ENCODE measurements at places on chromosomes 13 and 19.

DNA sequence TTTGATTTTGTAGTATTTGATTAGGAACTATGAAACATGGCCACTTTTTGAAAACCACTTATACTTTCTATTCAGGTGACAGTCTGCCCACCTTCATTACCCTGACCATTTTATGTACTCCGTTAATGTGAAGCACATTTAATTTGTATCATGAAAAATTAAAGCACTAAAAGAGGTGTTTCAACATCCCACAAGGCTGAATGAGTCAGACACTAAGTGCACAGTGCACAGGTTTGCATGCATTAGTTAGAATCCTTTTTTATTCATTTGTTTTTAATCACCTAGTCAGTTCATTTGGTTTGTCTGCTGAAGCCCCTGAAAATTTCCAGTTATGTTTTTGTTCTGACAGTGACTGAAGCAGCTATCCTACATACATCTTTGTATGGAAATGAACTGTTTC lies 271.0 kb downstream of the SLITRK5 start:
- no peak for DNase-seq

DNA sequence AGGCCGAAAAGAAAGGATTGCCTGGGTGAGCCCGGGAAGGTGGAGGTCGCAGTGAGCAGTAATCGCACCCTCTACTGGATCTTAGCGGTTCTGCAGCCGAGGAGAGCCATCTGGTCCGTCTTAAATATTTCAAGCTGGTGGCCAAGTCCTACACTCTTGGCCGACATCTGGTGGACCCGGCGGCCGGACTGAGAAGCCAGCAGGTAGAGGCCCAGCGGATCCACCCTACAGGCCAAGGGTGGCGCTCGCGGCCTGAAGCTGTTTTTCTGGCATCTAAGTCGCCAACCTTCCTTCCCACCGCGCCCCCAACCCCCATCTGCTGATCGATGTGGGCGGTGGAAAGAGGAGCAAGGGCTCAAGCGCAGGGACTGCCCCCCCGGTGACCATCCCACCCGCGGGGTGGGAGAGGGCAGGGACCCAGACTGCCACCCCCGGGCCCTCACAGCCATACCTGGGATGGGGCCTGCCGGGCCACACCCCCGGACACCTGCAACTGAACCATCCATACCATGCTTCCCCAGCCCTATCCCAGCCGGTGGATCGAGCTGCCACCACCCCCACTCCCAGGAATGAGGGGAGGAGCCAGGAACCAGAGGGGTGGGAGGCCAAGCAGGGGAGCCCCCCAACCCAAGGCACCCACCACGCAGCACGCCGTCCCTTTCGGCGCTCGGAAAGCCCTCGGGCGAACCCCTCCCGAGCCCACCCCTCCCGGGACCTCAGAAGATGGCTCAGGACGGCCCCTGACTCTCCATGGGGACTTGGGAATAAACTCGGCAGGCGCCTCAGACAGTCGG lies 46.3 kb upstream of the ZNF730 start:
- no peak for DNase-seq

DNA sequence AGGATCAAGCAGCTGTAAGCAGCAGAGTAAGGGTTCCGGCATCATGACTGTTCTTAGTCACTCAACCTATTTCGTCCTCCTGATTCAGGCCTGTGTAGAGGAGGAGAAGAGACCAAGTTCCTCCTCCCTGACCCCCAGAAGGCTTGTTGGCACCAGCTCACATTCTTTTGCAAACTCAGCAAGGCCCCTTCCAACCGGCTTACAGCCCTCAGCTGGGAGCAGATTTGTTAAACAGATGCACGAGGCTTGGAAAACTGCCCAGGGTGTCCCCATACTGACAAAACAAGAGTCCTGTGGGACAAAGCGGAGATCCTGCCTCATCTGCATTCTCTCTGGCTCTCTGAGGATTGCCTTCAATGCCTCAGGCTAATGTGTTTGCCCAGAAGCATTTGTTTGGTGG lies 113.2 kb upstream of the SOX21 start:
- DNase-seq, result no peak

GRCh38 chr19:46821512-46822409 lies 28.9 kb downstream of the AP2S1 start:
- DNase-seq, result no peak

- DNase-seq, result no peak
These were observed 198.2 kb downstream of the DNAJC15 start for GRCh38 chr13:43221611-43222010.

DNA sequence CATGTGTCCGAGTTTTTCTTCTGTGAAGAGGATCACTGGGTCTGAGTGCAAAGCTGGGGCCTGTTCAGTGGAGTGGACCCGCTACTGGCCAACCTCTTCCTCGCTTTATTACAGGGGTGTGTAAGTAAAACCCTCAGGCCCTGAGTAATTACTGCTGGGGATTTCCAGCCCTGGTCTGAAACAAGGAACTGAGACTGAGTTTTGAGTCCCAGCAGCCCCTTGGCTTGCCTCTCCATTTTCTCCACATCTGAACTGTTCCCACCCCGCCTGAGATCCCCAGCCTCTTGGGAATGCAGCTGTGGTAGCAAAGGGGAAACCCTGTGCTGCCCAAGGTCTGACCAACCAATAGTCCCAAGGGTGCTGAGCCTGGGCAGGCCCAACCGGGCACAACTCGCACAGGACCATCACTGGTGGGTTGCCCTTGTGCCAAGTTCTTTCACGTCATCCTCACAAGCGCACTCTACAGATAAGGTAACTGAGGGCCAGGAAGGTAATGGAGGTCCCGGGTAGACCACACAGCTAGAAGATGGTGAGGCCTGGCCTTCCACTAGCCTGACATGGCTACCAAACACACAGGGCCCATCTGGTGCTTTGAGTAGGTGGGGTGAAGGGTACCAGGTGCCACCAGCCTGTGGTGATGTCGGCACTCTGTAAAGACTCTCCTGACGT lies 13.7 kb upstream of the SLC35E1 start:
- DNase-seq, result no peak

- no peak for DNase-seq
These were observed 26.9 kb downstream of the ZNF846 start for GRCh38 chr19:9741476-9742171.

GRCh38 chr13:89749888-89750287 lies 1597.6 kb upstream of the MIR17HG start:
- DNase-seq, result no peak

DNA sequence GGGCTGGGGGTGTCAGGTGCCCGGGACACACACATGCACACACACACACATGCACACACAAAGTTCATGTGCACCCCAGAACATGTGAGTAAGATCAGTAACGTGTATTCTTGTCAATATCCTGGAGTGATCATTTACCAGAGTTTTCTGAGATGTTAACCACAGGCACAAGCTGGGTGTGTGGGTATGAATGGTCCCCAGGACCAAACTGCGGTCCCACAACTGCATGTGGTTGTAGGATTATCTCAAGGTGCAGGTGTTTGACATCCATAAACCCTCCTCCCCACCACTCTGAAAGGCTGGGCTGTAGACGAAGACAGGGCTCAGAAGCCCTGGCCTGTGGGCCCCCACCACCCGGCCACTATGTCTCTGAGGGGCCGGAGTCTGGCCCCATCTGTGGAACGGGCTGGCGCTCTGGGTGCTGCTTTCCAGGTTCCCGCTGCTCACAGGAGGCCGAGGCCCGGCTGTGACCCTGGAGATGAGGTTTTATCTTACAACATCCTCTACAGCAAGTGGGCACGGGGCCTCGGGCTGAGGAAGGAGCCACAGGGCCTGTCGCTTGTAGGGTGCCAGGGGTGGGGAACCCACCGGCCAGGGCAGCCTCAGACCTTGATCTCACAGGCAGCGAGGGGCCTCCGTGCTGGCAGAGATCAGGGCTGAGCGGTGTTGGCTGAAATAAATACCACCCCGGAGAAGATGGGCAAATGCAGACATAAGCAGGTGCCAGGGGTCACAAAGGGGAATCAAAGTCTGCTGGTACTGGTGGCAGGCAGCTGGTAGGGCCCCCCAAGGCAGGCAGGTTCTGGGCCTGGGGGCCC lies 4.3 kb downstream of the F2RL3 start:
- DNase-seq, result no peak

GRCh38 chr13:66424422-66424821 lies 805.7 kb downstream of the PCDH9 start:
- no peak for DNase-seq

- no peak for DNase-seq
These were observed 69.5 kb downstream of the PTPRS start for GRCh38 chr19:5271145-5271544.

DNA sequence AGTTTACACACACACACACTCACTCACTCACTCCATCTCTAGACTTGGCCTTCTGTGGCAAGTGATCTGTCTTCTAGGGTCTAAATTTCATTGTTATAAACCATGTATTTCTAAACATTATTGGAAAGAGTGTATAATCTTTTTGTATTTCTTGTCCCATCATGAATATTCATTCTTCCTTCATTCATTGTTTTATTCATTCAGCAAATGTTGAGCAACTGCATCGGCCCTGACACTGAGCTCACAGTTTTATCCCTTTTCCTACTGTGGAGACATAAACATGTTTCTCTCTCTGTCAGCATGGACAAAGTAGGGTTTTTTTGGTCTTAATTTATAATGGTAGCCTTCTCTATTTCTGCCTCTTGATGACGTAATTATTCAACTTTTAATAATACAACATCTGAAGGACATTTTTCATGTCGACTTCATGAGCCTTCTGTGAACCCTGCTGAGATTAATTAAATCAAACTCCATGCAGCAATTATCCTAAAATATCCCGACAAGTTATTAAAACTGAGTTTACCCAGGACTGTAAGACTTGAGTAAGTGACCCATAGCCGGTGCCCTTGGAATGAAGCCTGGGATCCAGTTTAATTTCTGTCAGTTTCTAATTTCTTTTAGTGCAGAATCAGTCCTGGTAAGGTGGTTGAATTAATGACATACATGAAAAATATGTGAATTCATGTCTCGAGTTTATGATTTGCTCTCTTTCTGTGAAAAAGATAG lies 7.3 kb downstream of the SPATA13 start:
- no peak for DNase-seq

DNA sequence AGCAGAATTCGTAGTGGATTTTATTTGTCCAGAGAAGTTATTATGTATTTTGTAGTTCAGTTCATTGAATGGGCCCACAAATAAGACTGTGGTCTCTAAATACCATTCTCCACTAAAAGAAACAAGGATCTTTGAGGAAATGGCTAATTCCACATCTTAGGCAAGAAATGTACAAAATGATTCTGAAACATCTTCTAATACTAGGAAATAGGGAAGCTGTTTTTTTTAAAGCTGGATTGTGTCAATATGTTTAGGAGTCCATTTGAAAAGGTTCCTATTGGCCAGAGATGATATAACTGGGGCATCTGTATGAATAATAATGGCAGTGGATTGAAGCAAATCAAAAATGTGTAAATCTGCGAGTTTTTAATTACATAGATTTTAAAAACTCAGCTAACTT lies 88.5 kb upstream of the SIAH3 start:
- DNase-seq, result no peak

DNA sequence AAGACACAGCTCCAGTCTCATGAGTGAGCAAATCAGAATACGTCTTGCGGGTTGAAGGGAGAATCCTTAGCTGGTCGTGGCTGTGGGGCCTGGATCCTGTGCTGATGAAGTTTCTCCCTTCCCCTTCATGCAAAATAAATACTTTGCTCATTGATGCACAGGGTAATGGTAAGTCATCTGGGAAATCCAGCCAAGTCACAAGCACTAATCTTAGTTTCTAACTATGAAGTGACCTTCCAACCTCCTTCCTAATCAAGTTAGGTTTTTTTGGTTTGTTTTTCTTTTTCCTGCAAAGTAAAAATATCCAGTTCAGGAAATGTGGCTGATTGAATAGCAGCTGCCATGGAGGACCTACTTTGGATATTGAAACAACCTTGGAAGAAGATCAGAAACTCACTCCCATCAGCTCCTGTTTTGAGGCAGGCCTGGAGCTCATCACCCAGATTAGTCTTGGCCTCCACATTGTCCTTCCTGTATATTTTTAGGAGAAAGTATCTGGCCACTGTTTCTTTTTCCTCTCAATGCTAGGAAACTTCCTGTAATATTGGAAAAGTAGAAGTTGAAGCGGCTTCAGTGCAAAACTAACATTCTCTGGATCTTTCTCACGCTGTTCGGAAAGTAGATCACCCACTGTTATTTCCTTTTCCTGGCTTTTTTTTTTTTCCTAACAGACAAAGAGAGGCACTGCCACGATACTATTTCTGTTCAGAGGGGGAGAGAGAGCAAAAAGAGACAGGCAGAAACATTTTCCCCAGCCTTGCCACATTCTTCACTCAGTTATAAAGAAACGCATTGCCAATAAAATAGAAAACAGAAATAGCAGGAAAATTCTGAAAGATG lies 12.3 kb upstream of the ARL11 start:
- no peak for DNase-seq

DNA sequence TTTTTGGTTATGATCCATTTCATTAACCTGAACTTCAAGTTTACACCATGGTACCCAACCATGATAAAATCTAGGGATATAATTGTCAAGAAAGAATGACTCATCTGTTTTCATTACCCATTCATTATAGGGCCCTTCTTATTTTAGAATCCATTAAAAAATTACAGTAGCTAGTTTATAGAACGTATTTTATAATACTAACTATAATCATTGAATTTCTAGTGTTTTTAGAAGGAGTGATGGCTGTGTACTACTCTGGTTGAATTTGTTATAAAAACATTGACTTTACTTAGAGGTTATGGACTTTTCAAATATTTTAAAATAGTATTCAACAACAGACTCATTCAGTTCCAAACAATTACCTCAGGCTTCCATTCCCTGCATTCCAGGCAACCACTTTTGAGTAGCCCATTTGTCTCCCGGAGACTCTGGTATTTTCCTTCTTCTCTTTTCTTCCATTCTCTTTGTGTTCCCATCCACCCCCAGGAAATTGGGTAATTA lies 71.9 kb upstream of the KLF12 start:
- DNase-seq, result no peak
